Activated T-cell treated with anti-CD3 and anti-CD28 coated beads, Interleukin-2, amount 50 U/mL, for 72 hours (primary cell): ENCODE measurements at places on chromosomes 5 and 9. TPM values are rescaled to one million over a fixed set of nuclear protein-coding genes. Genes with fewer than 3 reads are reported as not detected.

DNA sequence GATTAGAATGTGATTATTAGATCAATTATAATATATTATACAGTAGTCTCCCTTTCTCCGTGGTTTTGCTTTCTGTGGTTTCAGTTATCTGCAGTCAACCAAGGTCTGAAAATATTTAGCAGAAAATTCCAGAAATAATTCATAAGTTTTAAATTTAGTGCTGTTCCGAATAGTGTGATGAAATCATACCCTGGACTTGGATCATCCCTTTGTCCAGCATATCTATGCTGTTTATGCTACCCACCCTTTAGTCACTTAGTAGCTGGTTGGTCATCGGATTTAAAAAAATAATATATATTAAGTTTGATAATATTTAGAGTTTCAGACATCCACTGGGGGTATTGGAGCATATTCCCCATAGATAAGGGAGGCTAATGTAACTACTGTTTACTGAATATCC, 19.6 kb downstream of the RMI1 start:
- no peak for DNase-seq
- no peak overlapping the region for H3K27ac ChIP-seq
- H3K36me3 ChIP-seq: peaks cover 4% of the 10 kb centered on the region
- H3K4me1 ChIP-seq: peaks cover 19% of the 10 kb centered on the region

GRCh38 chr9:135110416-135110815, 22.9 kb downstream of the OLFM1 start:
- H3K27me3 ChIP-seq: peaks cover 23% of the 10 kb centered on the region
- DNase-seq: no peak
- no peak overlapping the region for H3K4me3 ChIP-seq
- H3K4me1 ChIP-seq: no peaks in the 10 kb centered on the region
- no peak overlapping the region for H3K27ac ChIP-seq
- H3K36me3 ChIP-seq: no peaks in the 10 kb centered on the region

- H3K27ac ChIP-seq: peak overlapping the region; percentile 85
- H3K36me3 ChIP-seq: peaks cover 5% of the 10 kb centered on the region
- peaks cover 53% of the 10 kb centered on the region for H3K4me1 ChIP-seq
- no peak for DNase-seq
- H3K4me3 ChIP-seq: peak overlapping the region; percentile 73
Observed at GRCh38 chr5:157463621-157464518, 3.9 kb downstream of the NIPAL4 start.

GRCh38 chr5:123800640-123801039, 288.7 kb downstream of the CSNK1G3 start:
- H3K27ac ChIP-seq: no peak overlapping the region
- no peaks in the 10 kb centered on the region for H3K4me1 ChIP-seq
- no peak overlapping the region for H3K4me3 ChIP-seq
- H3K36me3 ChIP-seq: no peaks in the 10 kb centered on the region
- no peak for DNase-seq
- no peaks in the 10 kb centered on the region for H3K27me3 ChIP-seq

- no peak overlapping the region for H3K4me3 ChIP-seq
- H3K27ac ChIP-seq: peak overlapping the region; percentile 93
- DNase-seq: no peak
- no peaks in the 10 kb centered on the region for H3K27me3 ChIP-seq
- peaks cover 81% of the 10 kb centered on the region for H3K4me1 ChIP-seq
Observed at GRCh38 chr9:89519366-89519805, 21.5 kb upstream of the SEMA4D start.

DNA sequence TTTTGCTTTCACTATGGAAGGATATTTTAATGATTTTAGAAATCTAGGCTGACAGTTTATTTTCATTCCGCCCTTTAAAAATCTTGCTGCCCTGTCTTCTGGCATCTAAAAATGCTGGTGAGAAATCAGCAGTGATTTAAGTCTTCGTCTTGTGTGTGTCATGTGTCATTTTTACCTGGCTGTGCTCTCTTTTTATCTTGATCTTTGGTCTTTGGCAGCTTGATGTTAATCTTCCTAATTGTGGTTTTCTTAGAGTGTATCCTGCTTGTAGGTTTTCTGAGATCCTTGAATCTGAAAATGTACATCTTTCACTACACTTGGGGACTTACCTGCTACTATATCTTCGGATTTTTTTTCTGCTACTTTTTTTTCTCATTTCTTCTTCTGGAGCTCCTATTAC, 11.9 kb upstream of the LPCAT1 start:
- H3K36me3 ChIP-seq: no peaks in the 10 kb centered on the region
- peak overlapping the region; percentile 79 for H3K4me3 ChIP-seq
- H3K27me3 ChIP-seq: no peaks in the 10 kb centered on the region
- H3K27ac ChIP-seq: peak overlapping the region; percentile 94
- no peak for DNase-seq

GRCh38 chr5:124453221-124454051, 293.0 kb downstream of the ZNF608 start:
- no peaks in the 10 kb centered on the region for H3K36me3 ChIP-seq
- DNase-seq: peak; percentile 16
- H3K27ac ChIP-seq: peak overlapping the region; percentile 39

GRCh38 chr5:60960591-60960990, 15.6 kb downstream of the NDUFAF2 start:
- H3K4me3 ChIP-seq: no peak overlapping the region
- peak; percentile 5 for DNase-seq
- no peaks in the 10 kb centered on the region for H3K27me3 ChIP-seq
- peaks cover 2% of the 10 kb centered on the region for H3K36me3 ChIP-seq
- no peaks in the 10 kb centered on the region for H3K4me1 ChIP-seq

Gene LHX3
- 0.17 TPM for total RNA-seq

Gene WNT8A
- total RNA-seq: not detected

Gene AMBP
- not detected for total RNA-seq

Gene FAM163B
- not detected for total RNA-seq
